ENCODE measurements at places on chromosomes 6 and 20. TPM values are rescaled to one million over a fixed set of nuclear protein-coding genes. Genes with fewer than 3 reads are reported as not detected.

GRCh38 chr6:14428269-14428668 lies 310.7 kb downstream of the CD83 start:
- peaks cover 19% of the 10 kb centered on the region for H3K4me1 ChIP-seq
- no peak for DNase-seq
- H3K27ac ChIP-seq = no peak overlapping the region
- no peaks in the 10 kb centered on the region for H3K27me3 ChIP-seq
- no peaks in the 10 kb centered on the region for H3K36me3 ChIP-seq
- H3K4me3 ChIP-seq = no peak overlapping the region

GRCh38 chr20:24662752-24663365 lies 193.4 kb downstream of the SYNDIG1 start:
- no peaks in the 10 kb centered on the region for H3K4me1 ChIP-seq
- no peaks in the 10 kb centered on the region for H3K27me3 ChIP-seq
- no peak overlapping the region for H3K27ac ChIP-seq
- no peak for DNase-seq
- no peaks in the 10 kb centered on the region for H3K36me3 ChIP-seq

DNA sequence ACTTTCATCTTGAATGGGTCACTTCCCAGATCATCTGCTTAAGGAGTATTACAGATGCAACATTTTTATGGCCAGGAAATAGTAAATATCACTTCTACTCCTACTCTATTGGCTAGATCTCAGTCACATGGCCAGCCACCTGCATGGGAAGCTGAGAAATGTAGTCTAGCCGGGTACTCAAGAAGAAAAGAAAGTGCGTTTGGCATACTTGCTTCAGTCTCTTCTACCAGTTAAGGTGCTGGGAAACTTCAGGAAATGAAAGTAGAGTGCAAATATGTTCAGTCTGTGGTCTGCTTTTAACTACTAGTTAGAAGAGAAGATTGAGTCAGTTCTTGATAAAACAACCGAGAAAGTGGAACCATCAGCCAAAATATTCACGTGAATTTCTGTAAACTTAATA lies 129.2 kb downstream of the PDSS2 start:
- peak overlapping the region; percentile 61 for H3K27ac ChIP-seq
- no peaks in the 10 kb centered on the region for H3K27me3 ChIP-seq
- H3K36me3 ChIP-seq = peaks cover 8% of the 10 kb centered on the region
- DNase-seq = peak; percentile 68
- H3K4me3 ChIP-seq = peak overlapping the region; percentile 33

Gene CST9
- not detected for total RNA-seq

DNA sequence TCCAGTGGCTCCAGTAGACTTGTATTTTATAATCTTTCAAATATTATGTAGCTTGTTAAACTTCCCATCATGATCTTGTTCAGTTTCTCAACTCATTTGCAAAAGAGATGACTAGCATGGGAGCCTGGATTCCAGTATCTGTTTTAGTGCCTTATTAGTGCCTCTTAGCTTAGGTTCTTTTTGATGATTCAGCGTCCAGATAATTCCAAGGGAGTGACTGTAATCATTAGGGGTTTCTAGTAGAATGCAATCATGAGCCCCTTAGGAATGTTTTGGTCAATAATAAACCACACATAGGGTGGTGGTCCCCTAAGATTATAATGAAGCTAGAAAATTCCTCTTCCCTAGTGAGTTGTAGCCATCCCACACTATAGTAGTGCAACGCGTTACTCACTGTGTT lies 7.0 kb downstream of the CD2AP start:
- no peak overlapping the region for H3K27ac ChIP-seq
- no peak for DNase-seq
- peaks cover 54% of the 10 kb centered on the region for H3K4me1 ChIP-seq
- no peak overlapping the region for H3K4me3 ChIP-seq

Gene ZFAND3
- 33.6 TPM for total RNA-seq

Gene COL9A3
- total RNA-seq = not detected

DNA sequence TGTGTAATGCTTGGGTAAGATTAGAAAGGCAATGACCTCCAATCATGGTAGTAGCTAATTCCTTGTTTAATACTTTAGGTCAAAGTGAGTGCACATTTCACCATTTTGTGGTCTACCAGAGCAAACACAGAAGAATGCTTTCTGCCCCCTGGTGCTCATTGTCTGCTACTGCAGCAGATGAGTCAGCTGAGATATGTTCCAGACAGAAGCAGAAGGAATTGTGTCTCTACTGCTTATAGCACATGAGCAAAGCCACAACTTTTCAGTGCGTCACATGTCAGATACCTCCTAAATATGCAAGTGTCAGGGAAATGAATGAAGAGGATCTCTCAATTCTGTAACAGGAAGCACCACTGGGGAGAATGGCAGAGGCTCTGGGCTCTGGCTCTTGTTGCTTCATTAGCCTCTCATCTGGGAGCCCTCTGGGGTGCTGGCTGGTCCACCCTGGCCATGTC lies 308.9 kb downstream of the ALDH8A1 start:
- peak overlapping the region; percentile 57 for H3K27ac ChIP-seq
- no peaks in the 10 kb centered on the region for H3K36me3 ChIP-seq
- H3K4me3 ChIP-seq = no peak overlapping the region
- no peaks in the 10 kb centered on the region for H3K27me3 ChIP-seq
- DNase-seq = peak; percentile 91

Gene TRIM31
- 0.17 TPM for total RNA-seq

GRCh38 chr6:86715676-86716075 lies 221.7 kb upstream of the HTR1E start:
- no peak for DNase-seq
- no peaks in the 10 kb centered on the region for H3K27me3 ChIP-seq
- H3K4me3 ChIP-seq = no peak overlapping the region
- no peaks in the 10 kb centered on the region for H3K36me3 ChIP-seq

Gene HLA-DQB1
- total RNA-seq = 7.4 TPM

Gene RWDD2A
- 1.4 TPM for total RNA-seq

DNA sequence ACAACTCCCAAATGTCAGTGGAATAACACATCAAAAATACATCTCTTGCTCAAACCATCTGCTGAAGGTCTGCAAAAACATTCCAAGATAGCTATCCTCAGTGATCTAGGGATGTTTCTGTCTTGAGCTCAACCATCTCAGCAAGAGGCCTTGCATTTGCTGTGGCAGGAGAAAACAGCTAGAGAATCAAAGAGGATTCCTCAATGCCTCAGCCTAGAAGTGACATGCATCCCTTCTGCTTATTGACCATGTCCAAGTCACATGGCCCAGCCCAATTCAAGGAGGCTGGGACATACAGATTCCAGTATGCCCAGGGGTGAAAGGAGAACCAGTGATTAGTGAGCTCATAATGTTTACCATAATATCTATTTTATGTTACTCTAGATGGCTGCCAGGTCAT lies 269.5 kb downstream of the PLCB1 start:
- no peak overlapping the region for H3K4me3 ChIP-seq
- no peak for DNase-seq
- peaks cover 3% of the 10 kb centered on the region for H3K27me3 ChIP-seq
- no peaks in the 10 kb centered on the region for H3K36me3 ChIP-seq
- peaks cover 2% of the 10 kb centered on the region for H3K4me1 ChIP-seq

DNA sequence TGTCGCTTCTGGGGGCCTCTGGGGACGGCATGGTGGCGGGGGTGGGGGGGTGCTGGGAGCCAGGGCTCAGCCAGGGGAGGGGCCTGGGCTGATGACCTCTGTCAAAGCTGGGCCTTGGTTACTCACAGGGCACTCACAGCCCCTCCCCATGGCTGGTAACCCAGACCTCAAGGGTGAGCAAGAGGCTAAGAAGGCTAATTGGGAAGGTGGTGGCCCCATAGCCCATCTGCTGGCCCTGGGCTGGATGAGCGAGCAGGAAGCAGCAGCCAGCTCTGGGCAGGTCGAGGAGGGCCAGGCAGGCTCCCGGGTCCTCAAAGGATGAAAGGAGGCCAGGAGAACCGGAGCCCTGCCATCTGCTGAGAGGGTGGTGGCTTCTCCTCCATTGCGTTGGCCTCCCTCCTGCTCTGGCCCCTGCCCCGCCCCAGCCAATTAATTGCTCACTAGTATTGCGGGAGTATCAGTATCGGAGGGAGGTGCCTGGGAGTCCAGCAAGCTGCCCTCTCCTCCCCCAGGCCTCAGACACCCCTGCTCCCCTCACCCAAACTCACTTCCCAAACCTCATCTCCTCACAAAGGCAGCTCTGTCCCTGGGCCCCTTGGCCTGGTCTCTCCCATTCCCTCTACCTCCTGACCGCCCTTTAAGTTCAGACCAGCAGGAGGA lies 1.0 kb upstream of the CDSN start:
- H3K36me3 ChIP-seq = no peaks in the 10 kb centered on the region
- H3K27ac ChIP-seq = no peak overlapping the region
- no peak overlapping the region for H3K4me3 ChIP-seq
- DNase-seq = no peak
- H3K4me1 ChIP-seq = no peaks in the 10 kb centered on the region

DNA sequence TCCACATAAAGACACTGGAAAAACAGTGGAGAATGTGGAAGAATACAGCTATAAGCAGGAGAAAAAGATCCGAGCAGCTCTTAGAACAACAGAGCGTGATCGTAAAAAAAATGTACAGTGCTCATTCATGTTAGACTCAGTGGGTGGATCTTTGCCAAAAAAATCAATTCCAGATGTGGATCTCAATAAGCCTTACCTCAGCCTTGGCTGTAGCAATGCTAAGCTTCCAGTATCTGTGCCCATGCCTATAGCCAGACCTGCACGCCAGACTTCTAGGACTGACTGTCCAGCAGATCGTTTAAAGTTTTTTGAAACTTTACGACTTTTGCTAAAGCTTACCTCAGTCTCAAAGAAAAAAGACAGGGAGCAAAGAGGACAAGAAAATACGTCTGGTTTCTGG lies 57.1 kb downstream of the MAP3K4 start:
- no peak overlapping the region for H3K27ac ChIP-seq
- H3K4me1 ChIP-seq = peaks cover 9% of the 10 kb centered on the region
- H3K27me3 ChIP-seq = no peaks in the 10 kb centered on the region
- DNase-seq = no peak
- H3K36me3 ChIP-seq = peaks cover 24% of the 10 kb centered on the region

GRCh38 chr6:115613488-115613887 lies 447.2 kb downstream of the FRK start:
- no peaks in the 10 kb centered on the region for H3K36me3 ChIP-seq
- no peak overlapping the region for H3K27ac ChIP-seq
- DNase-seq = no peak
- no peaks in the 10 kb centered on the region for H3K4me1 ChIP-seq

GRCh38 chr6:14925699-14926026 lies 320.2 kb upstream of the JARID2 start:
- no peaks in the 10 kb centered on the region for H3K4me1 ChIP-seq
- DNase-seq = no peak
- H3K4me3 ChIP-seq = no peak overlapping the region
- no peak overlapping the region for H3K27ac ChIP-seq

DNA sequence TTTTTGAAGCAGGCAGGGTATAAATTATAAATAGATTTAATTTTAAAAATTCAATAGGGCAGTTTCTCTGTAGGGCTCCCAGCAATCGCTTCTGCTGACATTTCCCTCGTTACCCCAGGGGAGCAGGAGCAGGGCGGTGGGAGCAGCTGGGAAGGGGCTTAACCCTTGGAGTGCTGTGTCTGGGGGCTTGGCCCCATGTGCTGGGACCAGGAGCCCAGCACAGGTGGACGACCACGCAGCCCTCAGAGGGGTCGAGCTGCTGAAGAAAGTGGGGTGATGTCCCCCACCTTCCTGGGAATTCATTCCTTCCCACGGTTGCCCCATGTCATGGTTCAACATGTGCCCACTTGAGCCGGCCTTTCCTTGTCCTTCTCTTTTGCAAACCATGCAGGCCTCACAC lies 67.5 kb upstream of the STX16 start:
- no peak overlapping the region for H3K4me3 ChIP-seq
- H3K36me3 ChIP-seq = no peaks in the 10 kb centered on the region
- no peak overlapping the region for H3K27ac ChIP-seq
- peaks cover 8% of the 10 kb centered on the region for H3K27me3 ChIP-seq

- H3K4me3 ChIP-seq = no peak overlapping the region
- no peaks in the 10 kb centered on the region for H3K4me1 ChIP-seq
- H3K36me3 ChIP-seq = no peaks in the 10 kb centered on the region
- no peak overlapping the region for H3K27ac ChIP-seq
Observed at GRCh38 chr6:87308970-87309369, 13.4 kb upstream of the SMIM8 start.

Gene TGM3
- not detected for total RNA-seq

DNA sequence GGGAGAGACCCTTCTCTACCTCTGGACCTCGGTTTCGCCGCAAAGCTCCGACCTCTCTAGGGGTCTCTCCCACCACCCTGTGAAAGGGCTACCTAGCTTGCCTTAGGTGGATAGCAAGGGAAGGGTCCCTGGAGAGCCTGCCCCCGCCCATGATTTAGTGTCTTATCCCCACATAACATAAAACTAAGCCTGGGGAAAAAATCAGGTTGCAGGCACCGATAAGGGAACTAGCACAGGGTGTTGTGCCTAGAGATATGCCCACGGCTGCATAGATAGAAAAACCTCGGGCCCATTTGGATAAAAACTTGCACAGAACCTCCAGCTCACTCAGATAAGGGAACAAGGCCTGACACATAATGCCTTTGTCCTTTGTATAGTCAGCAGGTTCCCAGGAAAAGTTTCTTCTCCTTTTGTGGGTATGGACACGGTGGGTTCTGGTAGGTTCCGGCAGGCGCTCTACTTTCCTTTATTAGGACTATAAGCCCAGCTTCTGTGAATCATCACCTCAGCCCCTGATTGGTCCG lies 846 bp downstream of the ZSCAN31 start:
- H3K4me1 ChIP-seq = peaks cover 4% of the 10 kb centered on the region
- no peaks in the 10 kb centered on the region for H3K27me3 ChIP-seq
- no peak overlapping the region for H3K4me3 ChIP-seq
- DNase-seq = no peak
- no peak overlapping the region for H3K27ac ChIP-seq

GRCh38 chr20:11051136-11051535 lies 377.3 kb upstream of the JAG1 start:
- no peaks in the 10 kb centered on the region for H3K4me1 ChIP-seq
- no peak overlapping the region for H3K27ac ChIP-seq
- DNase-seq = no peak
- H3K36me3 ChIP-seq = no peaks in the 10 kb centered on the region
- no peak overlapping the region for H3K4me3 ChIP-seq
- no peaks in the 10 kb centered on the region for H3K27me3 ChIP-seq

Gene OOEP
- total RNA-seq = not detected

- peaks cover 22% of the 10 kb centered on the region for H3K4me1 ChIP-seq
- no peak overlapping the region for H3K4me3 ChIP-seq
- DNase-seq = peak; percentile 43
- H3K36me3 ChIP-seq = no peaks in the 10 kb centered on the region
- H3K27me3 ChIP-seq = peaks cover 6% of the 10 kb centered on the region
Observed at GRCh38 chr20:1469925-1470571, 3.4 kb upstream of the NSFL1C start.

GRCh38 chr6:33724102-33725023 lies 12.9 kb upstream of the UQCC2 start:
- H3K27me3 ChIP-seq = no peaks in the 10 kb centered on the region
- H3K27ac ChIP-seq = peak overlapping the region; percentile 2
- peak; percentile 44 for DNase-seq
- H3K4me1 ChIP-seq = peaks cover 23% of the 10 kb centered on the region

GRCh38 chr6:116352515-116353471 lies 18.0 kb upstream of the DSE start:
- H3K27me3 ChIP-seq = no peaks in the 10 kb centered on the region
- no peak for DNase-seq
- no peak overlapping the region for H3K4me3 ChIP-seq
